ENCODE measurements at places on chromosomes 4 and X. TPM values are rescaled to one million over a fixed set of nuclear protein-coding genes. Genes with fewer than 3 reads are reported as not detected.

Gene AASDH
- total RNA-seq: 11.9 TPM

Gene GPC4
- under 0.01 TPM for total RNA-seq

Gene PIN4
- 14.5 TPM for total RNA-seq

Gene HMGB3
- total RNA-seq: 10.9 TPM

Gene PPM1K
- 23.2 TPM for total RNA-seq

Gene SSX3
- not detected for total RNA-seq

Gene TSPAN6
- total RNA-seq: 31.8 TPM

Gene AFP
- total RNA-seq: 2.9 TPM

Gene INTS6L
- total RNA-seq: 3.5 TPM

Gene PGAM4
- not detected for total RNA-seq

Gene PPBP
- not detected for total RNA-seq

Gene ADGRG4
- total RNA-seq: not detected

Gene BEX3
- 477 TPM for total RNA-seq

Gene FRG1
- total RNA-seq: 25.8 TPM

Gene SLC9B1
- 2.2 TPM for total RNA-seq

Gene ADGRG2
- total RNA-seq: under 0.01 TPM

Gene ELF4
- 6.1 TPM for total RNA-seq

Gene ZAR1
- not detected for total RNA-seq

Gene DNAAF6
- not detected for total RNA-seq

Gene ZMAT1
- total RNA-seq: under 0.01 TPM

Gene SLC4A4
- total RNA-seq: 8.5 TPM

Gene GLRB
- total RNA-seq: 1.7 TPM

Gene NKX1-1
- not detected for total RNA-seq

Gene TMPRSS11D
- under 0.01 TPM for total RNA-seq

Gene H2BW2
- not detected for total RNA-seq

Gene TNIP3
- 0.43 TPM for total RNA-seq

Gene EXOC1L
- total RNA-seq: not detected

Data from bronchial smooth muscle cell (primary cell).